LoVo (cell line): ENCODE measurements at places on chromosomes 4 and X.
A peak's percentile ranks its signal among the peaks of the same experiment; 100 is the strongest.

DNA sequence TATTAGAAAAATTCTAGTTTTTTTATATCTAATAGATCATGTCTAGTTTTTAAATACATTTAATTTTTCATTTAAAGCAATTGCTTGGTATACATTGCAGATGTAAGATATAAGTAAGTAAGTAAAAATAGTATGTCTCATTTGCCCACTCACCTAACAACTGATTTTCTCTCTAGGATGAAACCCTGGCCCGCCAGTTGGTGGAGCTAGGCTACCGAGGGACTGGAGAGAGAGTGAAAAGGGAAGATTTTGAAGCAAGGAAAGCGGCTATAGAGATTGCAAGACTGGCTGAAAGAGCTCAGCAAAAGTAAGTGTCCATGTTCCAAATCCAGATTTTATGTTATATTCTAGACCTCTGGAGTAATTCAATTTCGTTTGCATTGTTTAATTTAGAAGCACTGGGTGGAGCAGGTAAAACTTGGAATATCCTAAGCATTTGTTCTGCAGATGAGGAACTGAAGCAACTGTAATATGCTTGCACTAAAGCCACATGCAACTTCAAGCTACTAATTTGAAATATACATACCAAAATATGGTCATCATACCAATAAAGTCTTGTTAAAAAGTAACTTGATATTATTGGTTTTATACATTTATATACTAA lies 27.1 kb downstream of the CFAP299 start:
- DNase-seq, result peak; percentile 2

GRCh38 chr4:104973708-104974107 lies 173.0 kb upstream of the TET2 start:
- no peak for DNase-seq

- no peak for DNase-seq
Observed at GRCh38 chr4:26687728-26688127, 103.8 kb downstream of the TBC1D19 start.

DNA sequence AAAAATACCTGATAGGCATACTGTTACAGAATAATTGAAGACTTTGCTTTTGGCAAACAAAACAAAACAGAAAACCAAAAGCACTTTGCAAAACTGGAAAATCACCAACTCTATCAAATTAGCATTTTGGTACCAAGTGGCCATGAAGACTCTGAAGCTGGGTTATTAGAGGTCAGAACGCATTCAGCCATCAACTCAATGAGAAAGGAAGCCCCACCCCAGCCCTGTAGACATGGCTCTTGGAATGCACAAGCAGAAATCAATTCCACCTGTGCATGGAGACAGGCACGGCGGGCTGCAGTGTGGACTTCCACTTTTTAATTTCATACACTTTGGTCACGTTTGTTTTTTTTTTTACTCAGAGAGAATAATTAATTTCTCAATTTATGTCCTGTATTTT lies 93.6 kb upstream of the DHX15 start:
- no peak for DNase-seq

DNA sequence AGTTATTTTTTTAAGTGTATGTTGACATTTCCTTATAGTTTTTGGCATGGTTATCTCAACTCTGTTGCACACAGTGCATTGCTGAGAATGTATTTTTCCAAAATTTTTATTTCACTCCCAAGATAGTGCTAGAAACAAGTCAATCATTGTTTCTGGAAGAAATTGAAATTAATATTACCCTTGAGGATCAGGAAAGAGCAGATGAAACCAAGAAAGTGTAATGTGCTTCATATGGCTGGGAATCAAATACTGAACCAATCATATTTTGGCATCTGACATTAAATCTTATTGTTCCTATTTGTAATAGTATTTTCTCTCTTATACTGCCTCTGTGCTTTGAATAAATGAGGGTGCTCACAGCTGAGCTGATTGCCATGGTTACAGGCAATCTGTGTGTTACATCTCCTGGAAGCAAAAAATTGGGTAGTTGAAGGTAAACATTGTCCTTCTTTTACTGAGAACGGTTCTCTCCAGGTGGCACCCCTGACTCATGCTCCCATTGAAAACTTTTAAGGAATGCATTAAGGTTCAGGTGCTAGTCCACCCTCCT lies 358.2 kb upstream of the NR3C2 start:
- DNase-seq, result no peak

DNA sequence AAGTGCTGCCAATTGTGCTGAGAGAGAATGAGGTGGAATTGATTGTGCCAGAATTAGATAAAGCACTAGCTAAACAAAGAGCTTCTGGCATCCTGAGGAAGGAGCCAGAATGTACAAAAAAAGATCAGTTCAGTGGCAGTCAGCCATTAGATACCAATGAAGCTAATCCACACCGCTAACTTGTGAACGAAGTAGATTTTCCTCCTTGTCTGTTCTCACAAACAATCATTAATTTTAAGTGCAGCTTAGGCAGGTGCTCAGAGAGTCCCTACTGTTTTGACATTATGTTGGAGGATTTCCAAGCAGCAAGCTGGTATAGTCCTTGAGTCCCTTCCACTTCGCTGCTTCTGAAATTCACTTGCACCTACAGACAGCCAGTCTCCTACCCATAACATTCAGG lies 617.4 kb downstream of the CENPC start:
- no peak for DNase-seq

GRCh38 chrX:22053481-22053880 lies 21.4 kb downstream of the PHEX start:
- DNase-seq, result no peak

- no peak for DNase-seq
Observed at GRCh38 chrX:116232833-116233232, 62.3 kb downstream of the AGTR2 start.

- DNase-seq, result no peak
Observed at GRCh38 chrX:49912086-49912485, 10.3 kb upstream of the CLCN5 start.

GRCh38 chrX:13109817-13110216 lies 65.4 kb upstream of the FAM9C start:
- DNase-seq, result no peak

- DNase-seq, result no peak
Observed at GRCh38 chr4:38177035-38177546, 216.9 kb downstream of the PTTG2 start.

- DNase-seq, result no peak
Observed at GRCh38 chrX:20715176-20715575, 448.5 kb upstream of the RPS6KA3 start.

DNA sequence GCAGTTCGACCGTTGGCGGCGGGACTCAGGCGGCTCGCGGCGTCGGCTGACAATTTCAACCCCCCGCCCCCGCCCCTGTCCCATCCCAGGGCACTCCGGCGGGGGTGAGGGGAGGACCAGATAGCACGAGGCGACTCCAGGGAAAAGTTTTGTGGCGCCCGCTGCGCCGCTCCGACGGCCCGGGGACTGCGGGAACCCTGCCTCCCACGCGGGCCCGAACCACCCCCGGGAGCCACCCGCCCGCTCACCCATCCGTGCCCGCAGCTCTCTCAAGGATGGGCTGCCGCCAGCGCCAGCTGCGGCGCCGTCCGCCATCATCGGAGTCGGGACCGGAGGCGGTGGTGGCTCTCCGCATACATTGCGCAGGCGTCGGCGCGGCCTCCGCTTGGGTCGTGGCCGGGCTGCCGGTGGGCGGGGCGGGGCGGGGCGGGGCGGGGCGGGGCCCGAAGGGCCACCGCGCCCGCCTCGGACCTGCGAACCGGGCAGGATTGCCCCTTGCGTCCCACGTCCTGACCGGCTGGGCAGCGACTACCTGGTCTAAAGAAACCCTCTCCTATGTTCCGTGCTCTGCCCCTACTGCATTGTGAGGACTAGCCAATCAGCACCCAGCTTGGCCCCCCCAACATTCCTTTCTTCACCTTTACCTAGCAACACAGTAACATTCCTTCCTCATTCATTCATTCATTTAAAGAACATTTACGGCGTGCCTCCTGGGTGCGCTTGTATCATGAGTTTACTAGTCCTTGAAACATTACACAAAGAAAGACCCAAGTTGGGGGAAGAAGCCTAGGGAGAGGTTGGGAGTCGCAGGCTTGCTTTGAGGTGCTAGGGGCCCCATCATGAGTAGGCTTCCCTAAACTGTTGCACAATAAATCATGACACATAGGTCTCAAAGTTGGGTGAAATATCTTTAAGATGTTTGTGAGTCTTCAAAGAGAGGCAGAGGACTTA lies at the start of gene MAP7D3:
MAP7D3 (minus strand) TSS at position 360 of the 951 bp plus-strand sequence; CDS start at position 318, 42 bp downstream.
- DNase-seq, result peak; percentile 53

DNA sequence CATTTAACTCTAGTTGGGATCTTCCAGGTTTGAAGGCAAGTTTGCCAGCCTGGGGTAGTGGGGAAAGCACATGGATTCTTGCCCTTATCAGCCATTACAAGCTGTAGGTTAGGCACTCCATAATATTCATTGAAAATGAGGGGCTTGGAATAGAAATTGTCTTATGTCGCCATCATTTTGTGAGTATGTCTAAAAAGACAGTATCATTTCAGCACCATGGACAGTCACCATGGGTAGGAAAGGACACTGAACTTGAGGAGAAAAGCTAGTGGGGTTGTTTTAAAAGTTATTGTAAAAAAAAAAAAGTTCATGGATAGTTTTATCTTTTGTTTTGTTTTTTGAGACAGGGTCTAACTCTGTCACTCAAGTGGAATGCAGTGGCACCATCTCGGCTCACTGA lies 356.1 kb downstream of the HNRNPD start:
- peak; percentile 39 for DNase-seq

- no peak for DNase-seq
Observed at GRCh38 chr4:40395908-40396793, 61.0 kb downstream of the CHRNA9 start.

- no peak for DNase-seq
Observed at GRCh38 chrX:134287346-134287745, 50.4 kb downstream of the CCDC160 start.

- DNase-seq, result no peak
Observed at GRCh38 chrX:72470532-72471223, 102.0 kb downstream of the HDAC8 start.

DNA sequence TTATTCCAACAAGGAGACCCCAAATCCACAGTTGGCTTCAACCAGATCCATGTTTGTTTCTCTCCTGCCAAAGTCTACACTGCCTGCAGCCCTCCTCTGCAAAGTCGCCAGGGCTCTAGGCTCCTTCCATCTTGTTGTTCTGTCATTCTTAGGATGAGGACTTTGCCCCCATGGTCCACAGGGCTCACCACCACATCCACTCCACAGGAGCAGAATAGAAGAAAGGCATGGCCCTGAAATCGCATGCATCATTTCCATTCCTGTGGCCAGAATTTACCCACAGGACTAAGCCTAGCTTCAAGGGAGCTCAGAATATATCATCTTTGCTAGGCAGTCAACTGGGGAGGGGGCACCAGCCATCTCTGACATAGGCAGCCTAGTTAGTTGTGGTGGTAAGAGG lies 254.7 kb downstream of the FBXW7 start:
- no peak for DNase-seq

DNA sequence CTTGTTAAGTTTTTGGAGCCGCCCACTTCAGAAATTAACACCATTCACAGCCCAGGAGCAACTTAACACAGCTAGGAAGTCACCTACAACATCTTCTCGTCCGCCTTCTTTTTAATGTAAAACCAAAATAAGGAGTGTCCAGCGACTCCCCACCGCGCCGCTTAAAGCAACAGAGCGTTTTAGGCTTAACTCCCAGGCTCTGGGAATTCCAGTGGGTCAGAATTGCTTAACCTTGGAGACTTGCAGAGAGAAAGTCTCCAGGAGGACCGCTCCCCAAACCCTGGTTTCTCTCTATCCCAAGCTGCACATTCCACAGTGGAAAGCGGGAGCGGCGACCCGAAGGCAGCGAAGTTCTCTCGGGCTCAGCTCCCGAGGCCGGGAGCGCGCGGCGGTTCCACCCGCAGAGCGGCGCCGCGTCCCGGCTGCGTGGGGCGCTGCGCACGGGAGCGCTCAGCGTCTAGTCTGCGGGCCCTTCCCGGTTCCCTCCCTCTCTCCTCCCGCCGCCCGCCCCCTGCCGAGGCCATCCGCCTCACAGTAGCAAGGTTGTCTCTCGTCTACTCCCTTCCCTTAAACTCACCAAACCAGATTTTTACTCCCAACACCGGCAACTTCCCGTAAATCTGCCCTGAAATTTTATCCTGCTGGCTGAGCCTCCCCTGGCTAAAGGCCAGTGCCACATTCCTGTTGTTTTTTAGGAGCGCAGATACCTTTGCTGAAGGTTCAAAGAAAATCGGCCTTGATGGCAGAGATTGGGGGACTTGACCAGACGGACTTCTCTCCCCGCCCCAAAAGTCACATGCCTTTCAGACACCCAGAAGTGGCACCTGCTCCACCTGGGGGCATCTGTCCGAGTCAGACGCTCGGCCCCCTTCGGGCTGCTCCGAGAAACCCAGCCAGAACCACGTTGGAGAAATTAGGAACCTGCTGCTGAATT lies at the start of gene RBM47:
RBM47 (minus strand) TSS at position 464 of the 934 bp plus-strand sequence. CDS start 190,971 bp downstream, outside the sequence.
- DNase-seq, result peak; percentile 79

GRCh38 chrX:17527922-17528321 lies 152.9 kb downstream of the NHS start:
- no peak for DNase-seq
